ENCODE measurements at places on chromosomes 3 and 15. TPM values are rescaled to one million over a fixed set of nuclear protein-coding genes. Genes with fewer than 3 reads are reported as not detected.

GRCh38 chr15:77500989-77501388 lies 80.3 kb downstream of the HMG20A start:
- DNase-seq: no peak

- no peak for DNase-seq
Measured at GRCh38 chr3:104746056-104746455, 620.7 kb upstream of the ALCAM start.

- no peak for DNase-seq
Measured at GRCh38 chr3:129016356-129016719, 15.2 kb downstream of the EFCC1 start.

GRCh38 chr3:25372167-25372566 lies 55.9 kb upstream of the RARB start:
- DNase-seq: no peak

ANKUB1 gene
- total RNA-seq: not detected

GRCh38 chr3:187705164-187705563 lies 2.8 kb upstream of the RTP2 start:
- no peak for DNase-seq

GRCh38 chr3:138941259-138941885 lies 5.6 kb downstream of the FOXL2 start:
- DNase-seq: peak; percentile 79

GRCh38 chr15:58505581-58505980 lies 73.8 kb downstream of the LIPC start:
- no peak for DNase-seq

GRCh38 chr3:83523470-83524073 lies 1435.2 kb upstream of the CADM2 start:
- DNase-seq: peak; percentile 78

- DNase-seq: no peak
Measured at GRCh38 chr3:184563941-184564684, 2.5 kb downstream of the EPHB3 start.

DNA sequence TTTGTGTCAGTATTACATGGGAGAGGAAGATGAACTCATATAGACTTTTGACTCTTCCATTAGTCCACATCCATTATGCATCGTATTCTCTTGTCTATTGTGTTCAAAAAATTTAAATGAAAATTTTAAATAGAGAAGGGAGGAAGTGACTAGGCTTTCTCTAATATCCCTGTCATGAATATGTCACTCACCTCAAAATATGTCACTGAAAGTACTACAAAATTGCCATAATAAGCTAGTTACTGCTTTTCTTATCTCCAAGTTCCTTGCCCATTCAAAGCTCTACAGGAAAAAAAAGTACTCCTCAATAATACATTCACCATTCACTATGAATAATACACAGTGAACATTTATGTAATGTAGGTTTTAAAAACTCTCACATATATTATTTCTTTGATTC lies 22.3 kb upstream of the GHSR start:
- DNase-seq: no peak

GRCh38 chr3:66083784-66084213 lies 45.1 kb upstream of the MAGI1 start:
- no peak for DNase-seq

PPP1R2 gene
- total RNA-seq: 63.8 TPM

CCR3 gene
- total RNA-seq: not detected

ZCWPW2 gene
- 0.60 TPM for total RNA-seq

DNA sequence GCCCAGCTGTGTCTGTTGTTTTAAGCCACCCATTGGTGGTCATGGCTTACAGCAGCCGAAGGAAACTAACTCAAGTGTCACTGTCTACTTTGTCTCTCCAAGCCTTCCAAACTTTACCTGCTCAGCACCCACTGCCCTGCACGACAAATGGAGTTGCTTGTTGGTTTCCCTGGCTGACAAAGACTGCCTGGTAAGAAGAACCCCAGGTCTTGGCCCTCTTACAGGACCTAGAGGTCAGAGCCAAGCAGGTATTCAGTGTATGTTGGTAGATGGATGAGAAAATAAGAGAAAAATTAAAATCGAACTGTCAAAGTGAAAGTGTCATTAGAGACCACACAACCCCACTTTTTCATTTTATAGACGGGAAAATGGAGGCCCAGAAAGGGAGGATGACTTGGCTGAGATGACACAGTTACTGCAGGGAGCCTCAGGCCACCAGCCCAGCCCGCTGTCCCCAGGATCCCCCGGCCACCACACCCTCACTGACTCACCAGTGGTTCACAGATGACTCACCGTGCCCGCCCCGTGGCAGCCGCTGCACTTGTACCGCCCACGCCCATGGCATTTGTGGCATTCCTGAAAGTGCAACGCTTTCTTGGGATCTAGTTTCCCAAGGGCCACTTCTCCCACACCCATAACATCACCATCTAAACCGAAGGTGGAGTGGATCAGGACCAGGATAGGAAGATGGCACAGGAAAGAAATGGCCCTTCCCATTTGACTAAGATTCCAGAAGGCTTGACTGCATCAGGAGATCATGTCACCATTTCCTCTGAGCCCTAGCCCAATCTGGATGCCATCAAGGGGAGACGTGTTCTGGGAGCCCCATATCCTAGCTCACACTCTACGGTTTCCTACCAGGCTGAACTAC lies 15.2 kb downstream of the SSUH2 start:
- no peak for DNase-seq

DNA sequence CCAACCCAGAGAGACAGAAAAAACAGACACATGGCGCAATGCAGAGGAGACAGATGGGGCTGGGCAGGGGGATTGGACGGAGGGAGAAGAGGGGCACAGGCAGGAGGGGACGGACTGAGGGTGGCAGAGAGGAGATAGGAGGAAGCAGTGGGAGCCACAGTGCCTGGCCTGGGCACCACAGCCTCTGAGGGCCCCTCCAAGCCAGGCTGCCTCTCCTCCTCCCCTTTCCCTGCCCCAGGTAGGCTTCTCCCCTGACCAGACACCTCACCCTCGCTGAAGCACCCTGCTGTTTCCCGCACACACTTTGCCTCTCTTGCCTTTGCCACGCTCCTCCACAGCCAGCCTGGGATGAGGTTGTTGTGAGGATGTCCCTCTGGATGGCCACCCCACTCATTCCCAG lies 84.0 kb upstream of the PRR20G start:
- DNase-seq: no peak

- DNase-seq: no peak
Measured at GRCh38 chr15:26126819-26127387, 263.8 kb upstream of the ATP10A start.

GRCh38 chr3:5210926-5211325 lies 23.4 kb downstream of the EDEM1 start:
- no peak for DNase-seq

DNA sequence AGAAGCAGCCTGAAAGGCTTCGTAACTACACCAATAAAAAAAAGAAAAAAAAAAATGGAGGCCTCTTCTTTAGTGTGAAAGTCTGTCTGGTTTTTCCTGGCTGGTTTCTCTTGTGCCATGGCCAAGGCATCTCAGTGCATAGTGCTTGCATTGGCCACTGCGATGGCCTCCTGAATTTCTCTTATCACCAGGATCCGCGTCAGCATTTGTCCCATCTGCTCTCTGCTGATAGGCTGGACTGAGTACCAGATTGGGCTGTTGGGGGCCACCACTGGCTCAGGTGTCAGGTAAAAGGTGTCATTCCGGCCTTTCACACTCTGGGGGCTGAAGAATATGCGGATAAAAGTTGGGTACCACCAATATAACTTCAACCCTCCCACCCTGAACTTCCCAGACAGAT lies 1.1 kb upstream of the IMPDH2 start:
- DNase-seq: no peak

RBMS3 gene
- total RNA-seq: 0.65 TPM

- no peak for DNase-seq
Measured at GRCh38 chr3:147582642-147583041, 173.5 kb downstream of the ZIC1 start.

- no peak for DNase-seq
Measured at GRCh38 chr15:83378921-83379578, 68.1 kb upstream of the SH3GL3 start.

- no peak for DNase-seq
Measured at GRCh38 chr3:2246873-2247648, 148.4 kb downstream of the CNTN4 start.
